A172 (cell line): ENCODE measurements at places on chromosomes 11 and 22. TPM values are rescaled to one million over a fixed set of nuclear protein-coding genes. Genes with fewer than 3 reads are reported as not detected.

Gene ZNF280A
- total RNA-seq: 5.4 and 8.8 TPM in 2 replicates

Gene THY1
- 276 and 329 TPM in 2 replicates for total RNA-seq

DNA sequence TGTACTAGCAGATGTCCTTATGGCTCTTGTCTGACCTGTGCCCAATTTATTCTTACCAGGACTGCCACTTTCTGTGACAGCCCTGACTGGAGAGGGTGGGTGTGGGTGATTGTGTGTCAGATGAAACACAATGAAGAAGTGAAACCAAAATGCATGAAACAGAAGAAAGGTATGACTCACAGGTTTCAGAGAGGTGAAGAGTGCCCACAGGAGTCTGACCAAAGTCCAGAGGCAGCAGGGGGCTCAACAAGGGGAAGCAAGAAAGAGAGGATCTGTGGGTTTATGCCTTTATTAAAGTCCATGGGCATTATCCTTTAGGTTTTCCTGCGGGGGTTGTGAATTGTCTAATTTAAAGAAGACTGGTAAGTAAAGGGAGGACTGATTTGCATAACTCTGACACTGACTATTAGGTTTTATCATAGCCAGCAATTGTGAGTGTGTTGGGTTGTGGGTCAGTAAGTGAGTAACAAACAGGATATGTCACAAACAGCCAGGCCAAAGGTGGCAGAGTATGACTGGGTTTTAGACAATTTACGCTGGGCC lies 3.9 kb upstream of the OR4C6 start:
- DNase-seq: no peak

DNA sequence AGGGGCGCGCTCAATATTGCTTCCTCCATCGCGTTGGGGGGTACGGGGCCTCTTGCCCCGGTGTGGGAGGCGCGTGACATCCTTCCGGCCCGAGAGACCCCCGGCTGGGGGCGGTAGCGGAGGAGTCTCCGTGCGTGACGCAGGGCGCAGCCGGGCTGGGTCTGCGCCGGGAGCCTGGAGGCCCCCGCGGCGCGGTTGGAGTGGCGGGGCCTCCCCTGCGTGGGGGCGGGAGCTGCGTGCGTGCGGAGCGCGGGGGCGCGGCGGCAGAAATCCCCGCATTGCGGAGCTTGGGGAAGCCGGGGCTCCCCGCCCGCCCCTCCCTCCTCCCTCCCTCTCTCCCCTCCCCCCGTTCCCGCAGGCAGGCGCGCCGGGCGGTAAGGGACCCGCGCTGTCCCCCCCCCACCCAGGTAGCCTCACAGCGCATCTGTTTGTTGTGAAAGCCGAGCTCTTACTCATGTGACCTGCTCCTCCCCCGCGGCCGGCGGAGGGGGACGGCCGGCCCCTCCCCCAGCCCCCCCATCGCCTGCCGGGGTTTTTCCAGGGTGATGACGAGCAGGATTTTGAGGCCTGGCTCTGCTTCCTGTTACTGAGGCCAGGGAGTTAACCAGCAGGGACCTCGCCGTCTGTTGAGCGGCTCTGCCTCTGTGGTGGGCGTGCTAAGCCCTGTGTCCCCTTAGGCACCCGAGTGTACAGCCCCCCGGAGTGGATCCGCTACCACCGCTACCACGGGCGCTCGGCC lies 1.6 kb downstream of the PIM3 start:
- DNase-seq: peak; percentile 73
